ENCODE measurements at places on chromosomes 13 and 19.

DNA sequence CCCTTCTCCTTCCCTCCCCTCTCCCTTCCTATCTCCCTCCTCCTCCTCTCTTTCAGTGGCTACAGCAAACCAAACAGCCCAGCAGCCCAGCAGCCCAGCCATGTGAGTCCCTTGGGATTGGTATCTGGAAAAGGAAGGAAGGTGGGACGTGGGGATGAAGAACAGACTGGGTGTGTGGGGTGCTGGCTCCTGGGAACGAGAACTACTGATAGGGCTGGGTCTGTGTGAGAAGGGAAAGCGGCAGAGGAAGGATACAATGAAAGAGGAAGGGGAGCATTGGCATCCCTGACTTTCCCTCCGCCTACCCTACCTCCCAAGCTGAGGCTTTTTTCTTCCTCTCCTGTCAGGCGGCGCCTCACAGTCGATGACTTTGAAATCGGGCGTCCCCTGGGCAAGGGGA, 863 bp downstream of the AURKC start:
- no peak for DNase-seq

GRCh38 chr19:19568802-19569756, 31.0 kb downstream of the CILP2 start:
- no peak for DNase-seq

DNA sequence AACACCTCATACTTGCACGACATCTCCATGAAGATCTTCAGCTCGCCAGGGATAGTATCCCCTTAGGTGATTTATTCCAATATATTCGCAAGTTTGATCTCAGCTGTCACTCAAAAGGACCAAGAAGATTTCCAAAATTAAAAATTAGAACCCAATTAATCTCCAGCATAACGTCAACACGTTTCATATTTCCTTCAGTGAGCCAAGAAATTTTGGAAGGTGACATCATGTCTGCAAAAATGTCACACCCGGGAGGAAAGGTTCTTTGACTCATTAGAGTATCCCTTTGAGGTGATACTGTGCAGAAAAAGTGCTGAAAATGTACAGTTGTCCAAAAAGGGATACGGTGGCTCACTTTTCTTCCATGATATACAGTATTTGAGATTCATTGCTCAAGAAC, 569.6 kb downstream of the EFNB2 start:
- DNase-seq, result no peak

- no peak for DNase-seq
Measured at GRCh38 chr19:40756502-40757110, 5.6 kb downstream of the SNRPA start.

GRCh38 chr13:113849981-113850721, 13.7 kb downstream of the GAS6 start:
- DNase-seq, result no peak

DNA sequence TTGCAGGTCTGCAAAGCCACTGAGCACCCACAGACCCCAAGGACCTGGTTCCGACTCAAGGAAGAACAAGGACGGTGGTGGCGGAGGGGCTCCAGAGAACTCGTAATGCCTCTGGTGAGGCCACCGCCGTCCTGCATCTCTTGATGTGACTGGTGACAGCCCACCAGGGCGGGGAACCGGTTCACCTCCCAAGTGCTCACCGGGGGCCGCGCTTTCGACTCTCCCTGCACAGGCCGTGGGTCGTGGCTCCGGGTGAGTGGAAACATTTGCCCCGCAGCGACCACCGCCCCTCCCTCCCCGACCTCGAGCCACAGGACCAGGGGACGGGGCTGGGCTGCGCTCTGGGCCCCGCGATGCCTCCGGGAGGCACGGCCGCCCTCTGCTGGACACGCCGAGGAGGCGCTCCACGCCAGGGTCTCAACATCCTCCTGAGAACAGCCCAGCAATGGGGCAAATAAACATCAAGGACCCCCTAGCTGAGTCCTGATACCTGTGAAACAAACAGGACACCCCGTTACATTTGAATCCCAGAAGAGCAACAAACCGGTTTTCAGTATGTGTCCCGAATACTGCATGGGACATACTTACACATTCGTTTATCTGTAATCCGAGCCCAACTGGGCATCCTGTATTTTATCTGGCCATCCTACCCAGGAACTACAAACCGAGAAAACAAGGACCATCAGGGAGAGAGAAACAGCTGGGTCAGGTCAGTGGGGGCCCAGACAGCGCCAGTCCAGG, 3.9 kb upstream of the PLPP2 start:
- DNase-seq, result peak; percentile 22

DNA sequence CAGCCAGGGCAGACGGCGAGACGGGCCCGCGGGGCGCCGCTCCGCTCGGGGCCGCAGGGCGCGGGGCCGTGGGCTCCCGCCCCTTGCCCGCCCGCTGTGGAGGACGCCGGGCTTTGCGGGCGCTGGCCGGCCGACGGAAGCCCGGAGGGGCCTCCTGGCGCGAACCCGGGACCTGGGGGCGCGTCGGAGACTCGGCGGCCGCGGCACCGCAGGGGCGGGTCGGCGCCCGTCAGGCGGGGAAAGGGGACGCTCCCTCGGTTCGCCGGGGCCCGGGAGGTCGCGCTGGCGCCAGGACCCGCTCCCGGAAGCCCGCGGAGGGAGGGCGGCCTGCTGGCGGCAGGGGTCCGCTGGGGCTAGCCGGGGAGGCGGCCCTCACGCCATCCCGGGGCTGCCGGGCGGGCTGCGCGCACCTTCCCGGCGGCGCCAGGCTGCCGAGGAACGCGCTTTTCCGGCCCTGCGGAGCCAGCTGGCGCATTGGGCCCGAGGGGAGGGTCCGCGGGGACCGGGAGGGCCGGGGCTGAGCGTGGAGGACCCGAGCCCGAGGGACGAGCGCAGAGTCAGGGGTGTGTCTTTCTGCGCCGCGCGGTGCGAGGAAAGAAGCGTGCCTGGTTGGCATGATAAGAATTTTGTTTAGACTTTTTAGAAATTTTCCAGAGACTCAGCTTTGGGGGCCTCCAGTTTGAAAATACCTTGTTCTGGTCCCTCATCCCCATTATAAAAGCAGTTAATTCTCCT, 511 bp downstream of the GARRE1 start:
- DNase-seq, result peak; percentile 38

DNA sequence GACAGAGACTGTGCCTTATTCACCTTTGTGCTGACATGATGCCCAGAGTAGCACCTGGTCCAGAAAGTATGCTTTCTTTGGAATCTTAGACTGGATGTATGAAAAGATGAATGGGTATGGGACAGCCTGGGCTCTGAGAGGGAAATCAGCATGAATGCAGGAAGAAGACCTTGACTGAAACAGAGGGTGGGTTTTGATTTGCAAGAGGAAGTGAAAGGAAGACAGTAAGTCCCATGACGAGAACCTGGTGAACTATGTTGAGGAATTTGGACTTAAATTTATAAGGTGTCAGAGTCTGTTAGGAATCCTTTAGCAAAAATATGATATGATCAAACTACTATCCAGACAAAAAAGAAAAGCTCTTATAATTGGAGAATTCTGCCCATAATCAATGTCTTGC, 301.9 kb downstream of the SPRY2 start:
- peak; percentile 9 for DNase-seq

DNA sequence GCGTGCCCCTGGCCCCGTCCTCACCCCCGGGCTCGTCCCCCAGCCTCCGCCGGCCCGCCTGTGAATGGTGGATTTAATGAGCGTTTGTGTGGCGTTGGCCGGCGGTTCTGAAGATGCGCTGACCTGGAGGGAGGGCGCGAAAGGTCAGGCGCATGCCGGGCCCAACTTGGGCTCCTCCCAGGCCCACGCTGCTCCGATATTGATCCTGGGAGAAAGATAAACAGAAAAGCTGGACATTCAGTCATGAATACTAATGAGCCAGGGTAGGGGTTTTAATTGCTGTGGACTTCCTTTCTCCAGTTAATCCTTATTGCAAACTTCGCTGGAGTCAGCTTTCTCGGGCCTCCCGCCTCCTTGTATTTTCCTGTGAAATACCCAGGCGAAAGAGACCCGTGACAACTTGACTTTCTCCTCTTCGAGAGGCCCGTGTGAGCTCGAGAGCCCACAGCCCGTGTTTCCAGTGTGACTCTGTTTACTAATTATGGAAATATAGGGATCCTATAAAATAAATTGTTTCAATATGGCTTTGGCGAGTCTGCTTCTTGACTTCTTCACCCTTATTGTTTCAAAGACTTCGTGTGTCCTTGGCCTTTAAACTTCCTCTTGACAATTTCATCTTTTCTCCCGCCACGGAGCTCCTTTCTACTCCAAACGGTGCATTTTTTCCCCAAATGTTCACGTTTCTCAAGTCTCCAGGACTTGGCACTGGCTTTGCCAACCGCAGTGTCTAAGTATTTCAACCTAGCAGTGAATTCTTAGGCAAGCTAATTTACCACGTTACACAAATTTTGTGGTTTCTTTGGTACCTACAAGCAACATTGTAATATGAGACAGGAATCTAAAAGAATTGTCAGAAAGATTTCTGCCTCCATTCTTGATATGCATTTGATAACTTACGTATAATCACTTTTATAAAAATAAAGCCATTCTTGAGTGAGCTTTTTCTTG, 10.5 kb downstream of the ZIC2 start:
- DNase-seq, result no peak

DNA sequence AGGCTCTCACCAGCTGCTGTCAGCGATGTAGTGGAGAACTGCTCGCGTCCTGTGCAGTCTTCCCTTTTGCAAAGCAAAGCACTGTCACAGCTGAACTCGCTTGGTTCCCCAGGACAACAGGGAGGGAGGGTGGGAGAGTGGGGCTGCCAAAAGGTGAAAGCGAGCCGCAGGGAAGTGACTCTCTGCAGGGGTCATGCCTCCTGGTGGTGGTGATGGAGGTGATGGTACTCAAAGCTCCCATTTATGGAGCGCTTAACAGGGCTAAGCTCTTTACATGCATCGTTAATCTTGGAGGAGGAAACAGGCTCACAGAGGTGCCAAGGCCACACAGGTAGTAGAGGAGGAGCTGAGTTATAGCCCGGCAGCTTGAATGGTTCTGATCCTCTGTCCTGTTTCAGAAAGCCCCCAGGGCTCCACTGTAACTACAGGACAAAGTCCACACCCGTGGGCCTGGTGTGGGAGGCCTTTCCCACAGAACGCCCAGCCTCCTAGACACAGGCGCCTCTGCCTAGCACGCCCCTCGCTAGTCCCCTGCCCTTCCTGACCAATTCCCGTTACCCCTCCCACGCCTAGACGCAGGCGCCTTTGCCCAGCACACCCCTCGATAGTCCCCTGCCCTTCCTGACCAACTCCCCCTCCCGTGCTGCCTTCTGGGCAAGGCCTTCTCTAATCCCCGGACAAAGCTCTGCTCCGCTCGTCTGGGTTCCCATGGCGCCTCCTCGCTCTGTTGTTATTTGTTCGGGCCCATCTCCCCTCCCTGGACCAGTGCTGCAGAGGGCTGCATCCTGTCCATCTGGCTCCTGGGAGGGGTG, 10.7 kb downstream of the PPP1R37 start:
- DNase-seq, result no peak

GRCh38 chr19:12603714-12604113, 6.9 kb downstream of the ZNF490 start:
- peak; percentile 17 for DNase-seq

GRCh38 chr19:55437410-55437809, 5.7 kb downstream of the SHISA7 start:
- DNase-seq, result peak; percentile 56

- no peak for DNase-seq
Measured at GRCh38 chr13:56412856-56413255, 727.9 kb upstream of the PRR20A start.

DNA sequence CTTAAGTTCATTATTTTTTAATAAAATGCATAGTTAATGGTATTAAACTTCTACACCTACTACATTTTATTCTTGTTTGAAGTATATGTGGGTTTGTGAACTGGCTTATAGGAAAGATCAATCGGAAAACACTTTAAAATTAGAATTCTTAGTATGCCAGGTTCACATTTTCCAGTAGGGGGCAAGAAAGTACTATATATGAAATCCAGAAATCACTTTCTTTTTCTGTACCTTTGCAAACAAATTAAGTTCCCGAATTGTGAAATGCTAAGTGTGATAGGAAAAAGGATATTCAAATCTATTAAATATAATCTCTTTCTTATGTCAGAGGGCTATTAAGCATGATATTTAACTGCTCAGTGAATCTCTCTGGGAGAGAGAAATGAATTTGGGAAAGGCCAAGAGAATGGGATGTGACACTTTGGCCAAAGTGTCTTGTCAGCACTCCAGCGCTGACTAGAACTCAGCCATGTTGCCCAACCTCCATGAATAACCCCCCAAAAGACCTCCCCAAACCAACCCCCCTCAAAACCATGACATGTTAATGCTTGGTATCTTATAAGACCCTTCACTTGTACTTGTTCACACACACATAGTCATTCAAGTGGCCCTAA, 122.6 kb upstream of the SLC10A2 start:
- DNase-seq, result no peak

DNA sequence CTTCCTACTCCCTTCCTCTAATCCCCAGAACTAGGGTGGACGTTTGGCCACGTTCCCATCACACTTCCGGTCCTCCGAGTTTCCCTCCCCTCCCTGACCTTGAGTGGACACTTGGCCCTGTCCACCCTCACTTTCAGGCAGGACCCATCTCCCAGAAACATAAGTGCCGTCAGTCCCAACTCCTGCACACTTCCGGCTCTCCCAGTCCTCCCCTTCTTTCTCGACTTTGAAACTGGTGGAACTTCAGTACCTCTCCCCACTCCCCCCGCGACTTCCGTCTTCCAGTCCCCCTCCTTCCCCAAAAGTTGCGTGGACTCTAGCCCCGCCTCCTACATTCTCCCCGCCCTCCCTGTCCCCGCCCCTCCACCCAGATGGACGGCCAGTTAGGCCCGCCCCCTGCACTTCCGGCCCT, 278 bp upstream of the ZNF274 start:
- peak; percentile 75 for DNase-seq

GRCh38 chr13:61774903-61775302, 359.3 kb upstream of the PCDH20 start:
- no peak for DNase-seq

- DNase-seq, result peak; percentile 93
Measured at GRCh38 chr13:21670883-21671619, at the start of gene FGF9. Gene FGF9 (plus strand): TSS chr13:21671073. CDS start chr13:21671913, 840 bp downstream.

DNA sequence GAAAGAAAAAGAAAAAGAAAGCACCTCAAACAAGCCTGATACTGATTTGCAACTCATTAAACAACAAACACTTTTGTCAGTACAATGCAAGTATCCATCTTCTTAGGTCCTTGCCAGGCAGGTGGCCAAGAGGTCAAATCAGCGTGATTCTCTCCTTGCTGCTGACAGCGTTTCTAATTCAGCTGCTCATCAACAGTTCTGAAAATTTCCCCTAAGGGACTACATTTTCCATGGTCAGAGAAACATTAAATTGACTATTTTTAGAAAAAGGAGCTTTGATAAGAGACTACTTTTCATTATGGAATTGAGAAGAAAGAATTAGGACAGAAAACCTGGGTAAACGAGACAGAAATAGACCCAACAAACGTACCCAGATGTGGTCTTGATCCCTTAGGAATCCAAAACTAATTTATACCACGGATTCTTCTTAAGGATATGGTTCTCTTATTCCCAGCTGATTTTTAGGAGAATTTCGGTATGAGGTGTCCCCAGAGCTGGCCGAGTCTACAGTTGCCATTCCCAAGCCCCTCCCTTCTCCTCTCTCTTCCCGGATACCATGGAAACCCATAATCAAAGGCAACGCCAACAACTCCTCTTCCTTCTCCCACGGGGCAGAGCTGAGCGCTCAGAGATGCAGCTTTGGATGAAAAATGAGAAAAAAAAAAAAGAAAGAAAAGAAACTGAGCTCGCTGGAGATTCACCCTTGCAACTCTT, 29.5 kb upstream of the CEBPG start:
- DNase-seq, result no peak

GRCh38 chr13:75370774-75371173, 111.2 kb downstream of the TBC1D4 start:
- DNase-seq, result no peak

- DNase-seq, result no peak
Measured at GRCh38 chr19:47618771-47619170, 9.8 kb downstream of the BICRA start.

Data from CD4-positive, alpha-beta T cell (primary cell).